Glutamatergic neuron (in vitro differentiated cells): ENCODE measurements at places on chromosomes 12 and 14. TPM values are rescaled to one million over a fixed set of nuclear protein-coding genes. Genes with fewer than 3 reads are reported as not detected.
A peak's percentile ranks its signal among the peaks of the same experiment; 100 is the strongest.

- H3K4me1 ChIP-seq = no peaks in the 10 kb centered on the region
- no peak overlapping the region for H3K4me3 ChIP-seq
- H3K36me3 ChIP-seq = no peaks in the 10 kb centered on the region
- DNase-seq = no peak
These were observed 297.1 kb downstream of the PDZRN4 start for GRCh38 chr12:41485203-41485602.

- H3K4me3 ChIP-seq = peak overlapping the region; percentile 76
- peaks cover 35% of the 10 kb centered on the region for H3K4me1 ChIP-seq
- H3K27me3 ChIP-seq = peaks cover 37% of the 10 kb centered on the region
These were observed 2.0 kb upstream of the P3H3 start for GRCh38 chr12:6826125-6826733.

GRCh38 chr12:53171725-53172329, 8.7 kb upstream of the ZNF740 start:
- peaks cover 7% of the 10 kb centered on the region for H3K36me3 ChIP-seq
- no peak overlapping the region for H3K4me3 ChIP-seq
- H3K27me3 ChIP-seq = peaks cover 5% of the 10 kb centered on the region

DNA sequence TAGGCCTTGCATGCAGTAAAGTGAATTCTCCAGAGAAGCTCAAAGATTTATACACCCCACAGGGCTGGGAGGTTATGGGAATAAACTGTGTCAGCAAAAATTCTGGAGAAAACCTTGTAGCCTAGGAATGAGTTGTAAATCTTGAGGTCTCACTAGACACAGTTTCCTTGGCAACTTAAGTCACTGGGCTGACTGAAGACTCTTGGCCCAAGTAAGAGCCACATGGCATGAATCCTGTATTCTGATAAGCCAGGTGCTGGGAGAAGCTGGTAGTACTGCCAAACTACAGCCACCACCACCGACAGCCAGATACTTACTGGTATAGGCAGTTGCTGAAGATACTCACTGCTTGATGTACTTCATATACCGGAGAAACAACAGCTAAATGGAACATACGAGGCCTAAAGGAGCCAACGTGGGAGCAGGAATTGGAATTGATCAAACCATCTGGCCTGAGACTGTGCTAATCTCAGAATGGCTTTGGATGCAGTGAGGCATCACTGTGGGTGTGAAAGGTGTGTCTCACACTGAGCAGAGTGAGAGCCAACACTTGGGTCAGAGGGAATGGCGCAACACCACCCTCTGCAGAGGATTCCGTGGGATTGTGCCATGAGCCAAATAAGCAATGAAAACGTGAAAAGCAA, 102.8 kb upstream of the TMCC3 start:
- H3K4me3 ChIP-seq = no peak overlapping the region
- H3K27me3 ChIP-seq = no peaks in the 10 kb centered on the region
- H3K4me1 ChIP-seq = no peaks in the 10 kb centered on the region
- no peak for DNase-seq
- H3K27ac ChIP-seq = no peak overlapping the region

SOAT2 gene
- total RNA-seq = not detected

DNA sequence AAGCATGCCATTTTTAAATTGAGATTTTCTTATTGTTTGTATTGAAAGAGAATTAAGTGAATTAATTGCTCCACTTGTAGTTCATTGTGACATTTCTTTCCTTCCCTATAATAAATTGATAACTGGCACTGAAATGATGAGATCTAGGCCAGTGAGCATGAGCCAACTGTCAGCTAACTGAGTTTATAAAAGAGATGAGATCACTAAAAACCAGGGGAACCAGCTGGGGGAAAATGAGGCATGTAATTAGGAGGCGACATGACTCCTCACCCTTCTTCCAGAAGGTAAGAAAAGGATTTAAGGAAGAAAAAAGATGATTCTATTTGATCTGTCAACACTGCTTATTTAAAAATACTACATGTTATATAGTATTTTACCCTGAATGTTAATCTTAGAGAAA, 104.5 kb upstream of the DNM1L start:
- H3K36me3 ChIP-seq = peaks cover 20% of the 10 kb centered on the region
- no peak for DNase-seq
- H3K4me1 ChIP-seq = peaks cover 37% of the 10 kb centered on the region
- peak overlapping the region; percentile 86 for H3K27ac ChIP-seq

LRRIQ1 gene
- total RNA-seq = 10.6 TPM

- DNase-seq = no peak
- H3K4me3 ChIP-seq = no peak overlapping the region
- H3K27ac ChIP-seq = no peak overlapping the region
- H3K27me3 ChIP-seq = peaks cover 2% of the 10 kb centered on the region
- no peaks in the 10 kb centered on the region for H3K36me3 ChIP-seq
- peaks cover 30% of the 10 kb centered on the region for H3K4me1 ChIP-seq
These were observed 7.5 kb upstream of the TRHDE start for GRCh38 chr12:72264548-72265175.

ATP2B1 gene
- 61.2 TPM for total RNA-seq

GRCh38 chr14:100679707-100680438, 46.8 kb upstream of the DLK1 start:
- no peaks in the 10 kb centered on the region for H3K36me3 ChIP-seq
- H3K27me3 ChIP-seq = peaks cover 5% of the 10 kb centered on the region
- no peak overlapping the region for H3K4me3 ChIP-seq
- H3K27ac ChIP-seq = no peak overlapping the region

RERGL gene
- total RNA-seq = 0.44 TPM

GRCh38 chr14:92368001-92368400, 45.0 kb downstream of the SLC24A4 start:
- no peak for DNase-seq
- H3K4me3 ChIP-seq = no peak overlapping the region
- peaks cover 10% of the 10 kb centered on the region for H3K27me3 ChIP-seq
- H3K27ac ChIP-seq = no peak overlapping the region
- peaks cover 16% of the 10 kb centered on the region for H3K36me3 ChIP-seq
- peaks cover 14% of the 10 kb centered on the region for H3K4me1 ChIP-seq

- DNase-seq = no peak
- no peak overlapping the region for H3K27ac ChIP-seq
- H3K4me1 ChIP-seq = no peaks in the 10 kb centered on the region
- H3K4me3 ChIP-seq = no peak overlapping the region
- no peaks in the 10 kb centered on the region for H3K27me3 ChIP-seq
These were observed 6.4 kb downstream of the SLC6A13 start for GRCh38 chr12:256225-256624.

EXOC3L4 gene
- 0.81 TPM for total RNA-seq

GRCh38 chr14:100263141-100263540, 24.2 kb downstream of the YY1 start:
- no peak for DNase-seq
- peaks cover 2% of the 10 kb centered on the region for H3K27me3 ChIP-seq
- no peak overlapping the region for H3K27ac ChIP-seq
- no peak overlapping the region for H3K4me3 ChIP-seq
- H3K4me1 ChIP-seq = no peaks in the 10 kb centered on the region

BHLHE41 gene
- total RNA-seq = 3.6 TPM

DNA sequence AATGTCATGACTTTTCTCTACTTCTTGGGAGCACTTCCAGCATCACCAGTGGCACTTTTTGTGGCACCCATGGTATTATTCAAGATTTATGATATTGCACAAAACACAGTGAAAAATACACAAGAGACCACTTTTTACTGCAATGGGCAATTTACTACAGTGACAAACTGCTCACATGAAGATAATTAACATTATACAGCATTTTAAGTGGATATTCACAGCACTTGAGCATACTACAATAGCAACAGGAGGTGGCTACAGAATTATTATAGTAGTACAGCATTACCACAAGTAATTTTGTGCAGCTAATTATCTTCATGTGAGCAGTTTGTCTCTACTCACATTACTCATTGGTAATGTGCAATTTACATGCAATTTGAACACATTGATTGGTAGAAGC, 18.3 kb downstream of the IL26 start:
- H3K4me3 ChIP-seq = no peak overlapping the region
- H3K27ac ChIP-seq = no peak overlapping the region
- no peaks in the 10 kb centered on the region for H3K36me3 ChIP-seq
- DNase-seq = no peak
- peaks cover 25% of the 10 kb centered on the region for H3K4me1 ChIP-seq
- H3K27me3 ChIP-seq = peaks cover 7% of the 10 kb centered on the region

DNA sequence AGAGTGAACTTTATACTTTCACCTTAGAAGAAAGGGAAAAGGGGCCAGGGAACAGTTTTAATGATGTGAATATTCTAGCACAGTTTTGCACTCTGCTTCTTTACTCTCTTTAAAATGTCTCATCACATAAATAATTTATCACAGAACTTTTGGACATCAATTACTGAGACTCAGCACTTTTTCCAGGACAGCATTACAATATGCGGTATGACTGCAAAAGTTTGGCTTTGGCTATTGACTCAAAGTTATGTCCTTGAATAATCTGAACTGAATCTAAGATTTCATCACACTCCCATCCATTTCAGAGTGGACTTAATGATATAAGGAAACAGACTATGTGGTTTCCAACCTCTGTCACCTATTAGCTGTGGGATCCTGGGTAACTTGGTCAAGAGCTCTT, 11.7 kb downstream of the CCER1 start:
- H3K4me1 ChIP-seq = peaks cover 8% of the 10 kb centered on the region
- no peak for DNase-seq
- no peaks in the 10 kb centered on the region for H3K27me3 ChIP-seq

GRCh38 chr12:47755655-47756562, 2.8 kb downstream of the RAPGEF3 start:
- H3K27me3 ChIP-seq = peaks cover 4% of the 10 kb centered on the region
- no peaks in the 10 kb centered on the region for H3K36me3 ChIP-seq
- no peaks in the 10 kb centered on the region for H3K4me1 ChIP-seq
- no peak overlapping the region for H3K27ac ChIP-seq

GRCh38 chr12:10740182-10740581, 17.1 kb upstream of the YBX3 start:
- no peak for DNase-seq
- no peaks in the 10 kb centered on the region for H3K36me3 ChIP-seq
- no peak overlapping the region for H3K4me3 ChIP-seq
- no peak overlapping the region for H3K27ac ChIP-seq

- H3K4me3 ChIP-seq = no peak overlapping the region
- no peaks in the 10 kb centered on the region for H3K4me1 ChIP-seq
- no peak for DNase-seq
- no peaks in the 10 kb centered on the region for H3K36me3 ChIP-seq
These were observed 20.7 kb downstream of the YARS2 start for GRCh38 chr12:32734952-32735351.

CYP27B1 gene
- 1.7 TPM for total RNA-seq

GRCh38 chr14:100775831-100776591, 49.3 kb downstream of the DLK1 start:
- no peak overlapping the region for H3K27ac ChIP-seq
- peaks cover 2% of the 10 kb centered on the region for H3K4me1 ChIP-seq
- H3K4me3 ChIP-seq = no peak overlapping the region

GRCh38 chr12:14258575-14258940, 106.9 kb upstream of the ATF7IP start:
- H3K27me3 ChIP-seq = peaks cover 16% of the 10 kb centered on the region
- peaks cover 4% of the 10 kb centered on the region for H3K36me3 ChIP-seq
- peaks cover 42% of the 10 kb centered on the region for H3K4me1 ChIP-seq
- H3K27ac ChIP-seq = peak overlapping the region; percentile 100

- no peak for DNase-seq
- H3K4me1 ChIP-seq = no peaks in the 10 kb centered on the region
- H3K36me3 ChIP-seq = no peaks in the 10 kb centered on the region
- H3K27me3 ChIP-seq = no peaks in the 10 kb centered on the region
- H3K27ac ChIP-seq = no peak overlapping the region
These were observed 19.1 kb downstream of the SH2B3 start for GRCh38 chr12:111424793-111425251.

SLC8B1 gene
- 27.9 TPM for total RNA-seq

RNASE7 gene
- total RNA-seq = not detected

DNA sequence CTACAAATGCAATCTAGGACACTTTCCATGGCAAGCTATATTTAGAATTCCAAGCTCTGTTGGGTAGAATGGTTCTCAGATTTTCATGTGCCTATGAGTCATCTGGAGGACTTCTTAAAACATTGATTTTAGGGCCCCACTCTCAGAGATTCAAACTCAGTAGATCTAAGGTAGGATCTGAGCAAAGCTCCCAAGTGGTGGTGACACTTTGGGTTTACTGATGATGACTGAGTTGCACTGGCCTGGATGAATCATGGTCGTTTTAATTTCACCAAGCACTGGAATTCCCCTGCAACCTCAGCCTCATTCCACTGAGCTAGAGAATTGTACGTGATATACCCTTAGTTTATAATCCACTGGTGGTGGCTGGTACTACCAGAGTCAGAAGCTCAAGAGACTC, 86.5 kb downstream of the PPM1H start:
- peaks cover 4% of the 10 kb centered on the region for H3K4me1 ChIP-seq
- peaks cover 3% of the 10 kb centered on the region for H3K27me3 ChIP-seq
- H3K4me3 ChIP-seq = no peak overlapping the region
- no peak for DNase-seq
- H3K36me3 ChIP-seq = no peaks in the 10 kb centered on the region

- peaks cover 4% of the 10 kb centered on the region for H3K4me1 ChIP-seq
- H3K27ac ChIP-seq = no peak overlapping the region
- no peaks in the 10 kb centered on the region for H3K36me3 ChIP-seq
- H3K4me3 ChIP-seq = peak overlapping the region; percentile 80
These were observed 14.8 kb upstream of the PAX9 start for GRCh38 chr14:36646664-36647416.

SLCO1C1 gene
- total RNA-seq = not detected

ADAM21 gene
- total RNA-seq = not detected

GRCh38 chr12:109719123-109720022, 5.7 kb downstream of the FAM222A start:
- no peaks in the 10 kb centered on the region for H3K36me3 ChIP-seq
- peak; percentile 45 for DNase-seq
- H3K27ac ChIP-seq = peak overlapping the region; percentile 91
- H3K4me1 ChIP-seq = peaks cover 36% of the 10 kb centered on the region

DNA sequence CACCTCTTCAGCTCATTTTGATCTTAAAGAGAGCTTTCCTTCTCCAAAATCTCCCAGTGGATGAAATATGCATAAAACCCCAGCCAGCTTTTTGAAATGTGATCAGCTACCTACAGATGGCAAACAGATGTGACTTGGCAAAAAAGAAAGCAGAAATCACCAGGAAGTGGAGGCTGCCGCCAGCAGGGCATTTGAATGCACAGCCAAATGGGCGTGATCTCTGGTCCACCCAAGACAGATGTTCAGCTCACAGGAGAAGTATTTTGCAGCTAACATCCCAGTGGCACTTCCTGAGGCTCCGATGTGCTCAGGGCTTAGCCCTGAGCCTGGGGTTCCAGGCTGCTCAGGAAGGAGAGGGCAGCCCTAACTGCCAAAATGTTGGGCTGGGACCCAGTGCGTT, 78.3 kb downstream of the LGMN start:
- H3K27ac ChIP-seq = no peak overlapping the region
- H3K27me3 ChIP-seq = peaks cover 4% of the 10 kb centered on the region
- DNase-seq = no peak
- no peaks in the 10 kb centered on the region for H3K36me3 ChIP-seq

DNA sequence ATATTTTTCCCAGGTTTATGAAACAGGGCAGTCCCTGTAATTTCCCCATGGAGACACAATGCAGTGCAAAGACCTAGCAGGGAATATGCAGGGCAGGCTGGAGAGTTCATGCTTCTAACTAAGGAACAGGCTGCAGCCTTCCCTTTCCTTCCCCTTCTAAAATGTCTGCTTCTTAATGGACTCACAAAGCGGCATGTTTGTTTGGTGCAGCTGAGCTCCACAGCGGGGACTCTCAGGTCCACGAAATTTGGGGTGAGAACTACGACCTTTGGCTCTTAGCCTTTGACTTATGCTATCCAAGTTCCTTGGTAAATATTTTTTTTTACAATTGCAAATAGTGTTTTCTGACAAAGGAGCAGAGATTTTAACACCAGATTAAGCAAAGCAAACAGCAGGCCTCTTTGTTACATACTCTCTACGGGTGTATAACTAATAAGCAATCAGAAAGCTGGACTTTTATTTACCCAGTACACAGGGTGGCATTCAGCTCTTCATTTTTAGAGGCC, 323.6 kb downstream of the ZFP36L1 start:
- H3K4me1 ChIP-seq = no peaks in the 10 kb centered on the region
- H3K27me3 ChIP-seq = peaks cover 2% of the 10 kb centered on the region
- DNase-seq = no peak

PPP1R1A gene
- 47.6 TPM for total RNA-seq
